ENCODE measurements at places on chromosomes 11 and 22.

GRCh38 chr11:118304227-118304567 lies 333 bp upstream of the CD3E start:
- DNase-seq, result no peak

DNA sequence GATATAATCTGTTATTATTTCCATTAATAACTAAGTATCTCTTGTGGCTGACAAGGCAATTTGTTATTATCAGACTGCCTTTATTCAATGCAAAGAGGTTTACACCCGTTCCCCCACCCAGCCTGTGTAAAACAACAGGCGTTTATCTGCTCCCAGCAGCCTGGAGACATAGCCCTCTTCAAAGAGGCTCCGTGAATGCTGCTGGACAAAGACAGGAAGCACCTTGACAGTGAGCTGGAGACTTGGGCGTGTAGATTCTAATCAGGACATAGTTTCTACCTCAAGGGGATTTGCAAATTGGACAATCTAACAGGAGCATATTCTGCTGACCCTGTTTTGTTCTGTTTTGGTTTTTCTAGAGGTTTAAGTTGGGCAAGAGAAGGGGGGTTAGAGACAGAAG lies 733.0 kb upstream of the KIRREL3 start:
- DNase-seq, result no peak

- peak; percentile 22 for DNase-seq
Measured at GRCh38 chr11:73140213-73141030, 1.7 kb downstream of the FCHSD2 start.

- no peak for DNase-seq
Measured at GRCh38 chr11:114058871-114059277, 637 bp upstream of the ZBTB16 start.

- no peak for DNase-seq
Measured at GRCh38 chr11:85406841-85407240, 220.3 kb downstream of the DLG2 start.

GRCh38 chr11:95296621-95297025 lies 65.6 kb upstream of the SESN3 start:
- DNase-seq, result peak; percentile 64

GRCh38 chr11:119741369-119742262 lies 12.6 kb upstream of the NECTIN1 start:
- no peak for DNase-seq

DNA sequence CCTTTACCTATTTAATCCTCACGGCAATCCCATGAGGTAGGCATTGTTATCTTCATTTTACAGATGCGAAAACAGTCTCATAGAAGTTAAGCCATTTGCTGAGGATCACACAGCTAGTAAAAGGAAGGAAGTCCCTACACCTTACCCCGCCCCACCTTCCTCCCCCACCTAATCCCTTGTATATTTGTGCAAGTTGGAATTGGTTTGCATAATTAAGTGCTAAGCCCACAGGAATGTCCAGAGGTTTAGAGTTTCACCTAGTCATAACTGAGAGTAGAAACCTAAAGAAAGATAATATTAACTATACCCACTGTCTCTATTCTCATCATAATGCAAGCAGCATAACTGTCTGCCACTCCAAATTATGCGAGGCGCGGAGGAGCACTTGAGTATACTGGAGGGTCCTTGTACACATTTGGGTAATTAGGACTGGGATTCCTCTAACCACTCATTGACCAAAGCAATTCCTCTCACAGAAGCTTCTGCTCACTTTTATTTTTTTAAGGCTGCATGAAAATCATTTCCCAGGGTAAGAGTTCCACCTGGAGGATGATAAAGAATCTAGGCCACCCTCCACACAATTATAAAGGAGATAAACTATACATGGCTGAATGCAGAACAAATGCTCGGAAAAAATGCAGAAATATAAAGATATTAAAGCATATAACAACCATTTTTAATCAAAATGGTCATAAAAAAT lies 199.9 kb downstream of the FAM181B start:
- DNase-seq, result no peak

DNA sequence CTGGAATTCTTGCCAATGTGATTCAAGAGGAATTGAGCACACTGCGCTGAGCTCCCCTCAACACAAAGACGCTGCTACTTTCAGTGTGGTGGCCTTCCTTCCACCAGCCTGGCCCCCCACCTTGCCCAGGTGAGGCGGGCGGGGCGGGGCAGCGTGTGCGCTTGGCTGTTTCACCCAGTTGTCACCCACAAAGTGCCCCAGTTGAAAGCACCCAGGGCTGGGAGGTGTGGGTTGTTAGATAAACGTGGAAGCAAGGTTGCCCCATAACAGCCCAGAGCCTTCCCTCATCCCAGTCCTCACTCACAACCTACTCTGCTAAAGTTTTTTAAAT lies 43.1 kb downstream of the CACNG2 start:
- DNase-seq, result no peak

DNA sequence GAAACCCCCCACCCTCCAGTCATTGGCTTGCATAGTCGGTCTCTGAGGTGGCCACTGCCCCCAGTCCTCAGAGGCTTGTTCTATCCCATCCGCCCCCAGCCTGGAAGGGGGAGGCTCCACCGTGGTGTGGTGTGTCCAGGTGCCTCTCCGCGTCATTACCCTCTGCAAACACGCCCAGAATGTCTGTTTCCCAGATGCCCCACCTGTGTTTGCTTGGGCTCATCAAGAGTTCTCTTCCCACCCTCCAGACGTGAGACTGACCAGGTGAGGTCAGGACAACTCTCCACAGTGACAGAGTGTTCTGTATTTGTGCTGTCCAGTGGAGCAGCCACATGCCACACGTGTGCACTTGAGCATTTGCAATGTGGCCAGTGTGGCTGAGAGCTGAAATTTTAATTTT lies 24.9 kb downstream of the LRRC10B start:
- peak; percentile 93 for DNase-seq

GRCh38 chr11:8219257-8220021 lies 44.2 kb downstream of the LMO1 start:
- peak; percentile 35 for DNase-seq

- no peak for DNase-seq
Measured at GRCh38 chr11:93604008-93604660, 57.3 kb upstream of the CEP295 start.

DNA sequence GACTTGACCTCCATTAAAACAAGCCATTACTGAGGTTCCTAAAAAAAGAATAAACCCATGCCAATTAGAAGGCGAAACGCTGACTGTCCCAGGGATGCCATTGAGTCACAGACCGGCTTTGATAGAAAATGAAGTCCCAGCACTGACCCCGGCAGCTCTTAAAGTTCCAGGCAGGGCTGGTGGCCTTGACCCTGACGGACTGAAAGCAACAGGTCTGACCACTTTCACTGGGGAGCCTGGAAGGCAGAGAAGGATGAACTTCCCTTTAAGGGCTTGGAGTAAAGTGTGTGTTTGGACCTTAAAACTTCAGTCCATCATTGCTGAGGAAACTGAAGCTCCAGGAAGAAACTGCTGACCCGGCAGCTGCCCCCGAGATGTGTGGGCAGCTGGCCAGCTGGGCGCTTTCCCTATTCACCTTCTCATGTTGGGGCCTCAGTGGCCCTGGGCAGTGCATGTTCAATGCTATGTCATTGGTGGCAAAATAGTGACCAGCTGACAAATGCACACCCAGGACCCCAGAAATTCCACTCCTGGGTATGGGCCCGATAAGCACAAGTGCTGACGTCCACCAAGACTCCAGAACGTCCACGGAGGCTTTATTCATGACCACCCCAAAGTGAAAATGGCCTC lies 18.9 kb upstream of the EFCAB6 start:
- DNase-seq, result no peak

- DNase-seq, result no peak
Measured at GRCh38 chr11:83956119-83956697, 670.0 kb upstream of the CCDC90B start.

GRCh38 chr11:20511982-20512381 lies 87.4 kb upstream of the SLC6A5 start:
- DNase-seq, result no peak

GRCh38 chr11:124193221-124194010 lies 10.3 kb downstream of the OR10D3 start:
- DNase-seq, result no peak

DNA sequence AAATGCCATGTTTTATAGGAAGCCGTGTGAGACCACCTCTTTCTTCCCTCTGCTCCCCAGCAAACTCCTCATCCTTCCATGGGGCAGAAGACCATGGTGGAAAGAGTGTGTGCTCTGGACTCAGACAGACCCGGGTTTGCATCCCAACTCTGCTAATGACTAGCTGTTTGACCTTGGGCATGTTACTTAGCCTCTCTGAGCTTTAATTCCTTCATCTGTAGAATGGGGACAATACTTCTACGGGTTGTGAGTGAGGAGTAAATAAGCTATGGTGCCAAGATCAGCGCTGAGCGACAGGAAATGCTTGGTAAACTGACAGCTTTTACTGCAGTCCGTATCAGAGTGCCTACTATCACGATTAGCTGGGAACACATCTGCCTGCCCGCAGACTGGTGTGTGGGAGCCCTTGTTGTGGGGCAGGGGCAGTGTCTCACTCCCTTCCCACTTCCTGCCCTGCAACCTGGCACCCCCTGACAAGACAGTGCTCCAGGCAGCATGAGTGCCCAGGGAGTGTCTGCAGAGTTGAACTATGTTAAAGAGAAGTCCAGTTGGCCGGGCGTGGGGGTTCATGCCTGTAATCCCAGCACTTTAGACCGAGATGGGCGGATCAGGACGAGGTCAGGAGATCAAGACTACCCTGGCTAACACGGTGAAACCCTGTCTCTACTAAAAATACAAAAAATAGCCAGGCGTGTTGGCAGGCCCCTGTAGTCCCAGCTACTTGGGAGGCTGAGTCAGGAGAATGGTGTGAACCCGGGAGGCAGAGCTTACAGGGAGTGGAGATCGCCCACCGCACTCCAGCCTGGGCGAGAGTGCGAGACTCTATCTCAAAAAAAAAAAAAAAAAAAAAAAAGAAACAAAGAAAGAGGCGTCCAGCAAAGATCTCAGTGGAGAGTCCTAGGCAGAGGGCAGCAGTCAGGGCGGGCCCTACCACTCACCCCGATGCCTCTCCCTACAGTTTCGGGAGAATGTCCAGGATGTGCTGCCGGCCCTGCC lies 2.2 kb downstream of the SEC14L2 start:
- DNase-seq, result no peak
